ENCODE measurements at places on chromosomes 7 and 10. TPM values are rescaled to one million over a fixed set of nuclear protein-coding genes. Genes with fewer than 3 reads are reported as not detected.

The SPDYE16 gene
- 0.30 TPM for total RNA-seq

The NUP205 gene
- 88.8 TPM for total RNA-seq

The PALD1 gene
- total RNA-seq, result 1.2 TPM

The ARHGEF35 gene
- 4.2 TPM for total RNA-seq

The PILRA gene
- 2.7 TPM for total RNA-seq

The PLXDC2 gene
- total RNA-seq, result not detected

The GHRHR gene
- not detected for total RNA-seq

The PAX4 gene
- not detected for total RNA-seq

The PARD3 gene
- total RNA-seq, result 1.2 TPM

The AKR1C8 gene
- 0.50 TPM for total RNA-seq

The VPS37D gene
- total RNA-seq, result not detected

The HTRA1 gene
- not detected for total RNA-seq

The DNAJB12 gene
- total RNA-seq, result 34.5 TPM

The GRM3 gene
- not detected for total RNA-seq

The FFAR4 gene
- total RNA-seq, result not detected

The HOXA13 gene
- not detected for total RNA-seq

The LRGUK gene
- 0.17 TPM for total RNA-seq

The OR2A1 gene
- total RNA-seq, result 0.06 TPM

The WEE2 gene
- total RNA-seq, result not detected

The NEUROG3 gene
- total RNA-seq, result not detected

The EPDR1 gene
- total RNA-seq, result 0.87 TPM

The TMEM270 gene
- not detected for total RNA-seq

The PMS2 gene
- 24.0 TPM for total RNA-seq

The PRLHR gene
- not detected for total RNA-seq

The IKZF1 gene
- 379 TPM for total RNA-seq

The BUD23 gene
- 43.9 TPM for total RNA-seq

The PNLIPRP1 gene
- total RNA-seq, result not detected

The FAM107B gene
- total RNA-seq, result 220 TPM

The ARPC1B gene
- total RNA-seq, result 399 TPM

The TEX47 gene
- total RNA-seq, result not detected

The NPY4R2 gene
- not detected for total RNA-seq

The PBLD gene
- total RNA-seq, result 2.0 TPM

The AP5Z1 gene
- 61.1 TPM for total RNA-seq

The CDHR3 gene
- 3.7 TPM for total RNA-seq

The NPC1L1 gene
- not detected for total RNA-seq

The ALOX5 gene
- 9.0 TPM for total RNA-seq

The TMEM184A gene
- total RNA-seq, result not detected

The LIPK gene
- not detected for total RNA-seq

The CFAP70 gene
- 0.57 TPM for total RNA-seq

The MRLN gene
- not detected for total RNA-seq

The CNOT4 gene
- 26.8 TPM for total RNA-seq

All from activated CD4-positive, alpha-beta T cell treated with anti-CD3 and anti-CD28 coated beads, Interleukin-2, amount 10 ng/mL, durations not matched to agents 7 days and 5 days (primary cell).